ENCODE measurements at places on chromosomes 3 and 15.
A peak's percentile ranks its signal among the peaks of the same experiment; 100 is the strongest.

GRCh38 chr15:70741107-70741531 is 22.2 kb downstream of the UACA start:
- DNase-seq = no peak

- no peak for DNase-seq
Measured at GRCh38 chr15:38626443-38627050, 61.9 kb upstream of the RASGRP1 start.

DNA sequence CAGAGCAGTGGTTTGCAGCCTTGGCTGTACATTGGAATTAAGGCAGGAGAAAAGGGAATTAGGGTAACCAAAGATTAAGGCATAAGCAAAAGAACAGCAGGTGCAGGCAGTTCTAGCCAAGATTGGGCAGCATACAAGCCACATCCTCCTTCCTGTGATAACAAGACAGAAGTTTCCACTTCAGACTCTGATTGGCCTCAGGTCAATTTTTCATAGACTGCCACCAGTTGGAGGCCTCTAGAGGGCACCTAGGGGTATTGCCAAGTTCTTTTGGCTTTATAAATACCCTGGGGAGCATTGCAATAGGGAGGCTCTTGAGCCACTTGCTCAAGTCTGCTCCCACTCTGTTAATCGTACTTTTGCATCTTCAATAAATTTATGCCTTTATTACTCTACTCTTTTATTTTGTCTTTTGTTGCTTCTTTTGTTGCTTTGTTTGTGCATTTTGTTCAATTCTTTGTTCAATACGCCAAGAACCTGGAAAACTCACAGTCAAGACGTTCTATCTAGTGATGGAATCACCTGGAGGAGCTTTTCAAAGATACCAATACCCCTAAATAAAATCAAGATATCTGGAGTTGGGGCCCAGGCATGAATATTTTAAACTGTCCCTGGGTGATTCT is 32.2 kb upstream of the FMN1 start:
- peak; percentile 32 for DNase-seq

DNA sequence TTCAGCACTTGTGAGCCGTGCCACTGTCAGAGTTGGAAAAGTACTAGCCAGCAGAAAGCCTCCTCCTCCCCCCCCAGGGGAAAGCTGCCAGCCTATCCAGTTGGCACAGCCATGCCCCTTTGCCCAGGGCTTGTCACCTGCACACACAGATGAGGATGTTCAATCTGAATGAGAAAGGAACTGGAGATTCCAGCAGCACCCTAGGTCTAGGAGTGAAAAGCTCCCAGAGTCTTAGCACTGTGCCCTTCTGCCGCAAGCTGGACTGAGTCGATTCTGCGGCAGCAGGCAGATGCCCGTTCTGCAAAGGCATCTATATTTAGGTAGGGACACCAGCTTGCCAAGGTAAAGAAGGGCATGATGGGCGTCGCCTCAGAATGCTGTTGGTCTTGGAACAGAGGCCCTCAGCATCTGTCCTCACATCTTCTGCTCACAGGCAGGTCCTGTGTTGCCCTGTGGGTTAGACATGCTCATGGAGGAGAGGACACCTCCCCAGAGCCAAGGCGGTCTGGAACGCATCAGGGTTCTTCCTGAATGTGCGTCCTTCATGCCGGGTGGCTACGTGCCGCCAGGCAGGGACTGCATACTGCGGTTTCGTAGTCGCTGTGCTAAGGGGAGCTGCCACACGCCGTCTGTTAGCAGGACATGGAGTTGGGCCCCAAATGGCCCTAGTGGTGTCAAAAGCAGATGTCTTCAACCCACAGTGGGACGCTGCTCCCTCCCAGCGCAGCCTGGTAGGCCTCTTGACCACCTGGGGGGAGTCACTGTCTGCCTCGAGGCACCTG is 109.5 kb downstream of the VGLL4 start:
- no peak for DNase-seq

GRCh38 chr15:95442107-95442719 is 888.3 kb upstream of the NR2F2 start:
- DNase-seq = no peak

DNA sequence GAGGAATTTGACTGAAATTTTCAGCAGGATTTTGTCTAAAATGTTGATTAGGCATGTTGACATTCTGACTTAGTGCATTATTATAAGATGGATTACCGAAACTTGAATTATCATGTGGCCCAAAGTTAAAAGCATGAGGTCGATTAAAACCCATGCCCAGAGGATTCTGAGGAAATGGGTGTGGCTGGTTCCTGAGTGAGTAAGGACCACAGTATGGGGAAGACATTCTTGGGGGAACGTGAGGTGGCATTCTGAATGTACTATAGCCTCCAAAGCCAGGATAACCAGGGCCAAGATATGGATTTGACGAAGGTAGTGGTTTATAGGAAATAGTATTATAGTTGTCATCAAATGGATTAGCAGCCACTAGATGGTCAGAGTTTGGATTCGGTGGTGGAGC is 38.7 kb upstream of the DNAAF4 start:
- DNase-seq = no peak

GRCh38 chr3:136196064-136196400 is at the start of gene MSL2:
Gene MSL2 (minus strand): TSS chr3:136196335. CDS start chr3:136195113, 1,222 bp downstream.
- no peak for DNase-seq

DNA sequence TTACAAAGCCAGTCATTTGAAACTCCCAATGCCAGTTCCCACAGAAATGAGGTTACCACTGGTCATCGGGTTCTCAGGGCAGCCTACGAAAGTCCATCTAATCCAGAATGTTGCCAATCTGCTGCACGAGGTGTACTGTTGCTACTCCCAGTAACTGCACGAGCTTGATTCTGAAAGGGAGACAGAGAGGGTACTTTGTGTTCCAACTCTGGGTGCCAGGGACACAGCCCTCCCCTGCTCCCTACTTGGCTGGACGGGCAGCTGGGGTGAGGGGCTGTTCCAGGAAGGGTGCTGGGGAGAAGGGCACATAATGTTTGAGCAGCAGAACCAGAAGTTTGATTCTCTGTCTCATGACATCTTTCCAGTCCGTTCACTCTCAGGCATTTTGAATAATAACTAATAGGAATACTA is 27.1 kb upstream of the OSBPL11 start:
- DNase-seq = no peak

DNA sequence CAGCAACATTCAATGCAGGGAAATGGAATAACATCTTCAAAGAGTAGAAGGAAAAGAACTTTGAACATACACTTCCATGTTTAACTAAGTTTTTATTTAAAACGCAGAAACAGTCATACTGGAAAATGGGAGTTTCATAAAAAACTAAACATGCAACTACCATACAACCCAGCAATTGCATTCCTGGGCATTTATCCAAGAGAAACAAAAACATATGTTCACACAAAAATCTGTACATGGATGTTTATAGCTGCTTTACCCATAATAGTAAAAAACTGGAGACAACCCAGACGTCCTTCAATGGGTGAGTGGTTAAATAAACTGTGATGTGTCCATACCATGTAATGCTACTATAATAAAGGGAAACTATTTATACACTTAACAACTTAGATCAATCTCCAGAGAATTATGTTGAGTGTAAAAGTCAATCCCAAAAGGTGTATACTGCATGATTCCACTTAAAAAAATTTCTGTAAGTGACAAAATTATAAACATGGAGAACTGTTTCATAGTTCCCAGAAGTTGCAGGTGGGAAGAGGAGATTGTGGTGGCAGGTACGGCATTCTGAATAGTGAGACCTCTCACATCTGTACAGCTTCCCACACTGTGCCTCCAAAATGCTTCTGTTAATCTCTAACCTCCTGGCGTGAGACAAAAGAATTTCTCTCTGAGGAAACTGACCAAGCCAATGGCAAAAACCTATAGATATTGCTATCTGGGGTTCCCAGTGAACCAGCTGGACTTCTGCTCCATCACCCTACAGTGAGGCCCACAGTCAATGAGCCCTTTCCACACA is 23.1 kb downstream of the ISG20 start:
- no peak for DNase-seq

DNA sequence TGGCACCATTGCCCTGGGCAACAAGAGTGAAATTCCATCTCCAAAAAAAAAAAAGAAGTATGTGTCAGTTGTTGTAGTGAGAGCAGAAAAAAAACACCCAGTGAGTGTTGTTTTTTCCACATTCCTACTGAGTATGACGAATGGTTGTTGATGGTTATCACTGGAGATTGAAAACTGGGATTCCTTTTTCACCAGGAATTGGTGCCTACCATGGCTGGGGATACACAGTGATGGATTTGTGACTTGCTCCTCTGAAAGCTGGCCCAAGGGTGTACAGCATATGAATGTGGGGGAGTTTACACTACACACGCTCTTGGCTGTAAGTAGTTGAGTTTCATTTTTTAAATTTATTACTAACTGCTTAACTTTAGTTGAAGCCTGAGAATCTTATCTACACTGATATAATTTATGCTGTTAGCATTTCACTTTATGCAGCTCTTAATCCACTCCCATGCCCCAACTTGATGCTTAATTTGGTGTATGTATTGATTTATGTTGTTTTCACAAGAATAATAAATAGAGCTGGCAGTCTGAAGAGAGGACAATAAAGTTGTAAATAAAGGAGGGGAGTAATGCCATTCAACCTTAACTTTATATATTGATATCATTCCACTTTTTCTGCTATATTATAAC is 56.0 kb upstream of the MME start:
- no peak for DNase-seq

DNA sequence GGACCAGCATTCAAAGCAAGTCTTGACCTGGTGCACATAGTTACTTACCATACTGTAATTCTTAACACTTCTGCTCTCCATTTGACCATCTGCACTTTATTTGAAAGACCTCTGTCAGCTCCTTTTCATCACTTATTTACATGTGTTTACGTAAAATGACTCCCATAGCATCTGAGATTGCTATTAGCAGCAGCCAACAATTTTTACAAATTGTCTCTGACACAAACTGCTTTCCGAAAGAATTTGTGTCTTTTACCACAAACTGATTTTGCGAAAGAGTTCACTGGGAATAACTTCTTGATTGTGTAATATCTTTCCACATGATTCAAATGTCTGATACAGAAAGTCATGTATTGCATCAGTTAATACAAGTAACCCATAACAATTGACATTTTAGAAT is 144.1 kb upstream of the PEX5L start:
- no peak for DNase-seq

DNA sequence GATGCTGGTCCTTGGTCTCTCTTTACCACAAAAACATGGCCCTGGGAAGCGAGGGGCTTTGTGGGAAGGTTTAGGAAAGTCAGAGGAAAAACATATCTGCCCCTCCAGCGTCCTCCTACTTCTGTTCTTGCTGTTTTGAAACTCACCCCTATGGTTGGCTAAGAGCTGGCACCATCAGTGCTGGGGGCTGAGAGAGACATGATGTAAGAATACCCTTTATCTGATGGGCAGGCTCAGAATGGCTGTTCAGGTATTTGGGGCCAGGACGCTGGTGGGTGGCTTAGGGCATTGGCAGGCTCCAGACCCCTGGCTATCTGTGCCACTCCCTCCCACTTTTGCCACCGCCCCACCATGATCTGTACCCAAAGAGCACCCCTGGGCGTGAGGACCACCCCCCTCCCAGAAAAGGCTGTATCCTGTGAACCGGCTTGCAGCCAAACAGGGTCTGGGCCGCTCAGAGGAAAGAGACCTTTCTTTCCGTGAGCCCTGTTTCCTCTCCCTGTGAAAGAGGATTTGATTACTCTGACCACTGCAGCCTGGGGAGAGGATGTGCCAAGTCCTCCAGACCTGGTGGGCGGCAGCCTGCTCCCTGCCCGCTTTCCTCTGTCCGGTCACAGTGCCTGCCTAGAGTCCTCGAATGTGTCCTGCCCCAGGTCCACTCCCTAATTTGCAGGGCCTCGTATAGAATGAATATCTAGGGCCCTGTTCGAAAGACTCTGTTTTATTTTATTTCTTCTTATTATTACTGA is 61.3 kb upstream of the SLC6A6 start:
- no peak for DNase-seq

- DNase-seq = no peak
Measured at GRCh38 chr3:165852711-165853110, 15.5 kb upstream of the BCHE start.

DNA sequence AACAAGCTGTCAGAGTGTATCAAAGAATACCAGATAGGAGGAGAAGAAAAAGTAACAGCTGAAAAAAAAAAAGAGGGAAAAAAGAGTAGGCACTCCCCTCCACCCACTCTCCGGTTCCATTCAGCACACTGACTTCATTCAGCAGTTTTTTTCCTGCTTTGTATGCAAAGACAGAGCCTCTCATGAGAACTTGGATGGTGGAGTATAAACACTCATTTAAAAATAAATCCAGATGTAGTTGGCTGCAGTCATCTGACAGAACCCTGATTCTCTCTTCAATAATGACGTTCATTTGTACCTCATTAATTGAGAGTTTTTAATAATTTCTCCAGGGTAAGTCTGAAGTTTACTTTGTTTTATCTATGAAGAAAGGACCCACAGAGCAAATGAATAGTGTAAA is 81.0 kb downstream of the TMEM108 start:
- DNase-seq = no peak

- DNase-seq = peak; percentile 91
Measured at GRCh38 chr3:54631516-54632325, 296.1 kb downstream of the LRTM1 start.

DNA sequence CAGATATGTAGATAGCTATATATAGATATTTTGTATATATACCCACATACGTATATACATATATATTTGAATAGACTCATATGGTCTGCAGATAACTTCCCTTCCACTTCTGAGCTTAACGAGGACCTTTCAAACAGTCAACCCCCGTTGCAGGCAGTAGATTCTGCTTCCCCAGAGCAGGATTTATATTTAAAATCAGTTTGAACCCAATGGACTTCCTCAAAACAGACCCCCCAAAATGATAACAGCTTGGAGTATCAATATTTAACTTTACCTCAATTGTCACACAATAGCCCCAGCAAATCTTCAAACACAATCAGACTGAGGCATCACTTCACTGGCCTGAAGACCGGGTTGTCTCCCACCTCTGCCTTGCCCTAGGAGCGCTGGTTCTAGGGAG is 218.3 kb downstream of the MEIS2 start:
- no peak for DNase-seq

DNA sequence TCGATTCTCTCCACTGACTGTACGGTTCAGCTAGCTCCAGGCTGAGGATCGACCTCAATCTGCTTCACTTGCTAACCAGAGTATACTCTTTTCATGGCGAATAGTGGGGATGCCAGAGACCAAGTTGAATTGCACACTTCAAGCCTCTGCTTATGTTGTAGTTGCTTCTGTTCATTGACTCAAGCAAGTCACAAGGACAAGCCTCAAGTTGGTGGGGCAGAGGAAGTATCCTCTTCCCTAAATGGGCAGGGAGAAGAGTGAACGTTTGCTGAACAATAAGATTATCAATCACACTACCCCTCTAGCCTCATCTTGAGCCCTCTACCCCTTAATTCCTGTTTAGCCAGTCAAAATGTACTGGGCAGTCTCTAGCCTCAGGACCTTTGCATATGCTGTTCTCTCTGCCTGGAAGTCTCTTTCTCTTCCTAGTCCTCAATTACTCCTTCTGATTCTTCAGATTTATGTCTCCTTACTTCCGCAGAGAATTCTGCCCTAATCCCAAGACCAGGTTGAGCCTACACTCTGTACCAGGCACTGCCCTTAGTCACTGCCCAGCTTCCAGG is 390.4 kb upstream of the PROK2 start:
- no peak for DNase-seq

DNA sequence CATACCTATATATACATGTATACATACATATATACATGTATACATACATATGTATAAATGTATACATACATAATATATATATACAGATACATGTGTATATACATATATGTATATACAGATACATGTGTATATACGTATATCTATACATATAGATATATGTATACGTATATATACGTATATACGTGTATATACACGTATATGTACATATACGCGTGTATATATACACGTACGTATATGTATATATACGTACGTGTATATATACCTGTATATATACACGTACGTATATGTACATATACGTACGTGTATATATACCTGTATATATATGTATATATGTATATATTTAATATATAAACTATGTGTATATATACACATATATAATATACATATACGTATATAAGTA is 955.2 kb downstream of the AGBL1 start:
- DNase-seq = no peak
